ENCODE measurements at places on chromosomes 1 and 21. TPM values are rescaled to one million over a fixed set of nuclear protein-coding genes. Genes with fewer than 3 reads are reported as not detected.

HFM1 gene
- under 0.01 TPM for total RNA-seq

LAPTM5 gene
- 11.5 TPM for total RNA-seq

RGS16 gene
- total RNA-seq = under 0.01 TPM

RGS8 gene
- total RNA-seq = not detected

RCAN3 gene
- total RNA-seq = 1.3 TPM

TARDBP gene
- 101 TPM for total RNA-seq

LAD1 gene
- not detected for total RNA-seq

KRTAP10-12 gene
- not detected for total RNA-seq

DMRTA2 gene
- total RNA-seq = not detected

MYBPH gene
- total RNA-seq = not detected

FOXE3 gene
- not detected for total RNA-seq

SEC16B gene
- total RNA-seq = 0.66 TPM

LIN28A gene
- not detected for total RNA-seq

CFAP74 gene
- total RNA-seq = not detected

FALEC gene
- 0.63 TPM for total RNA-seq

GBP5 gene
- total RNA-seq = 0.09 TPM

ZNF684 gene
- total RNA-seq = 3.8 TPM

GJB4 gene
- total RNA-seq = not detected

THEM5 gene
- not detected for total RNA-seq

BACH1 gene
- 18.5 TPM for total RNA-seq

ETV3 gene
- 18.1 TPM for total RNA-seq

PTPN7 gene
- not detected for total RNA-seq

RNF186 gene
- total RNA-seq = not detected

EPHA2 gene
- 110 TPM for total RNA-seq

KIRREL1 gene
- total RNA-seq = 49.6 TPM

TRIM62 gene
- total RNA-seq = 1.5 TPM

ZYG11A gene
- total RNA-seq = 0.63 TPM

TRNP1 gene
- 22.8 TPM for total RNA-seq

TMEM82 gene
- total RNA-seq = not detected

PEX19 gene
- total RNA-seq = 21.6 TPM

SUSD4 gene
- under 0.01 TPM for total RNA-seq

SPRR2G gene
- not detected for total RNA-seq

LCE1C gene
- not detected for total RNA-seq

PTGER3 gene
- under 0.01 TPM for total RNA-seq

CRYAA gene
- not detected for total RNA-seq

FAM72D gene
- total RNA-seq = 0.94 TPM

HNRNPR gene
- total RNA-seq = 114 TPM

ADAMTSL4 gene
- total RNA-seq = 0.18 TPM

ECM1 gene
- total RNA-seq = 0.27 TPM

SPRR2E gene
- total RNA-seq = not detected

SLC66A1 gene
- 12.0 TPM for total RNA-seq

RCSD1 gene
- under 0.01 TPM for total RNA-seq

NPPA gene
- total RNA-seq = not detected
